ENCODE measurements at places on chromosomes 2 and 18.
A peak's percentile ranks its signal among the peaks of the same experiment; 100 is the strongest.

GRCh38 chr2:17518212-17519154, at the start of gene RAD51AP2:
Gene RAD51AP2, minus strand, starts transcription at chr2:17518440. Its CDS starts 25 bp downstream, at chr2:17518415.
- DNase-seq, result peak; percentile 78

GRCh38 chr2:190031969-190032618, 30.4 kb downstream of the MSTN start:
- peak; percentile 22 for DNase-seq

DNA sequence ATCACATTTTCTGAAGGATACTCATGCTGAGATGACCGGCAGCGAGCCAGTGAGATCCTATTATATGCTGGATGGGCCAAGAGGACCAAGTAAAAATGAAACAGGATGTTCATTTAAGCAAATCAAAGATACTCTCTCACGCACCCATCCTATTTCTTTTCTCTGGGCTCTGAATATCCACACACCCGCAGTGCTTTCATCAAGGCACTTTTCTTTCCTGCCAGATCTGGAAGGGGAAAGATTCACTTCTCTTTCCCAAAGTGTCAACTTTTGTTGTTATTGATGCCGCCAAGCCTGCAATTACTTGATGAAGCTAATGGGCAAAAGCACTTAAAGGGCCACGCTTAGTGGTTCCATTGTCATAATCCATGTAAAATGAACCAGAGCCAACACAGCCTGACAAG, 191.9 kb upstream of the CHAC2 start:
- peak; percentile 7 for DNase-seq

GRCh38 chr2:74080346-74080745, 67.4 kb downstream of the BOLA3 start:
- DNase-seq, result no peak

DNA sequence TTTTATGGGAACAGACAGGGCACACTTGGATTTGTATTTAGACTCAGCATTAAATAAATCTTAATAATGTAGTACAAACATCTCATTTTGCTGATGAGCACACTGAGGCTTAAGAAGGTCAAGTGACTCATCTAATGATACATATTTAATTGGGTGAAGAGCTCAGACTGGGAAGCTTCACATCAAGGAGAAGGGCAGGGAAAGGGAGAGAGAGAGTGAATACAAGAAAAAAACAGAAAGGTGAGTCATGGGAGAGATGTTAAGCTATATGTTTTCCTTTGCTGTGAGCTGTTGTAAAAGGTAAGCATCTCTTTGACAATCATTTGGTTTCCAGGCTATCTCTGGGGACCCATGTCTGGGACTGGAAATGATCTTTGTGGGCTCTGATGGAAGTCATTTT, 277.8 kb downstream of the SETBP1 start:
- DNase-seq, result no peak

- DNase-seq, result no peak
These were observed 27.1 kb downstream of the RAB31 start for GRCh38 chr18:9735238-9735637.

DNA sequence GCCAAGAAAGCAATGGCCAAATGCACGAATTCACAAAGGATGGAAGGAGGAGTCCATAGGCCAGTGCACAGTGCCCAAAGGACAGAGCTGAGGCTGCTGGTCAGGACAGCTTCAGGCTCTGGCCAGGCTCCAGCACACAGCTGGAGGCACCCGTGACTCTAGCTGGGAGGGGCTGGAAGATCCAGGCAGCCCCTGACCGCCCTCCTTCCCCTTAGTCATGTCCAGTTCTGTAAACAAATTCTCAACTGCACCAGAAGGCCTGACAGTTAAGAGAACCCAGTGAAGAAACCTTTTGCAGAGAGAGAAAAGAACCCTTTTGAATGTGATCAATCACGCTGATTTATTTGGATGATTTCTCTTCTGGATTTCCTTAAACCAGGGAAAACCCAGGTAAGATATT, 7.7 kb upstream of the YWHAQ start:
- DNase-seq, result no peak
